Jurkat, Clone E6-1 (cell line): ENCODE measurements at places on chromosomes 12 and 14.

DNA sequence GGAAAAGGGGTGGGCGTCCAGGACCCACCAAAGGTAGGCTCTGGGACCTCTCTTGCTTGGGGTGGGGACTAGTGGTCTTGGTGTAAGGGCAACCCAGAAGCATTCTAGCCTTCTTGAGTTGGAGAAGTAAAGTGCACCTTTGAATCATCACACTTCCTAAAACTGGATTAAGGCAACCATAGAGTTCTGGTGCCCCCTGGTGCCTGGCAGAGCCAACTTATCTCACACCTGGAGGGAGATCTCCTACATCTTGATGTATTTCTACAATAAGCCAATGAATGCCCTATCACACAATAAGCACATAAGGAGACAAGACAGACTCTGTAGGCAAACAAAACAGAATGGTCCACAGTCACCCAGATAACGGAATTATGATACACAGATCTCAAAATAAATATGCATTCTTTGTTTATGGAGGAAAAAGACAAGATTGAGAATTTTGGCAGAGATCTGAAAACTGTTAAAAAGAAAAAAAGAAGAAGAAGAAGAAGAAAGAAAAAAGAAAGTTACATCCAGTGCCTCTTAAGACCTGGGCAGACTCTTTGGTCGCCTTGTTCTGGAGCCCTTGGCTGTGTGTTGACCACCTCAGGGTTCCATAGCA, 95.9 kb upstream of the PPP2R5C start:
- peak; percentile 62 for DNase-seq

DNA sequence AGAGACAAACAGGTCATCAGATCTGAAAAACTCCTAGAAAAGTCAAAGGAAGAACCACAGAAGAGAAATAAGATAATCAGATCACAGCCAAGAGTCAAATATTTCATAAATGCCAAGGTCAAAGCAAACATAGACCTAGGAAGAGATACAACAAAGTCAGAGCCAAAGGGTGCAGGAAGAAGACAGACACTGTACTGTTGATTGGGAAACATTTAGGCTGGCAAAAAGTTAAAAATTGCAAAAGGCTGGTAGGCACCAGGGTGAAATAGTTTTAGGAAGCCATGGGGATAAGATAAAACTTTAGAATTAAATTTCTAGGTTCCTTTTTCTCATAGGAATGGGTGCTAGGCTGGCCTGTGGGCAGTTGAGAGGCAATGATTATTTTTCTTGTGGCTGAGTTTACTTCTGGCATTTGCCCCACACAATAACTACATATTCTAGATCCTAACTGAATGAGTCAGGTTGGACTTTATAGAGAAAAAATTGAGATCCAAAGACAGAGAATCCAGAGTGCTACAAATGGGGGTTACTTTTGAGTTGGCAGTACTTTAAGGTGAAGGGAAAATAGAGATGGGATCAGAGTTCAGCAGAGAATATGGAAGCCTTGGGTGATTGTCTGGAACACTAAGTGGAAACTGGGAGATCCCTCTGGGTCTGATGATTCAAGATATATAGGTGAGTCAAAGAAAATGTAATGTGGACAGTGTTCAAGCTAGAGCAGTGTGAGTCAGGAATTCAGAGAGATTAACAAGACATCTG, 215.5 kb downstream of the C12orf50 start:
- DNase-seq = no peak

DNA sequence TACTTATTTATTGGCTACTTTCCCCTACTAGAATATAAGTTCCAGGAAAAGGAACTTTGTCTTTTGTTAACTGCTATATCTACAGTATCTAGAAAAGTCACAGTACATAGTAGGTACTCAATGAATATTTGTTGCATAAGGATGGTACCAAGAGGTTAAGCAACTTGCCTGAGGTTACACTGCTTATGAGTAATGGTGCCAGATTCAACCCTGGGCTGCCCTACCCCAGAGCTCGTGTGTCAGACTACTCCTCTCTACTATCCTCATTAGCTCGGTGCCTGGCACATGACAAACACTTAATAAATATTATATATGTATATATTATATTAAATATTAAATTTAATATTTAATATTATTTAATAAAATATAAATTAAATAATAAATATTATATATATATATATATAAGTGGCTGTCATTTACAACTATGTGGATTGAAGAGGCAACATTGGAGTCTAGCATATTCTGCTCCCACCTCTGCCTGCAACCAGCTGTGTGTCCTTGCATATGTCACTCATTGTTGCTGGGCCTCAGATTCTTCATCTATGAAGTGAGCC, 25.4 kb downstream of the UTP20 start:
- DNase-seq = no peak

DNA sequence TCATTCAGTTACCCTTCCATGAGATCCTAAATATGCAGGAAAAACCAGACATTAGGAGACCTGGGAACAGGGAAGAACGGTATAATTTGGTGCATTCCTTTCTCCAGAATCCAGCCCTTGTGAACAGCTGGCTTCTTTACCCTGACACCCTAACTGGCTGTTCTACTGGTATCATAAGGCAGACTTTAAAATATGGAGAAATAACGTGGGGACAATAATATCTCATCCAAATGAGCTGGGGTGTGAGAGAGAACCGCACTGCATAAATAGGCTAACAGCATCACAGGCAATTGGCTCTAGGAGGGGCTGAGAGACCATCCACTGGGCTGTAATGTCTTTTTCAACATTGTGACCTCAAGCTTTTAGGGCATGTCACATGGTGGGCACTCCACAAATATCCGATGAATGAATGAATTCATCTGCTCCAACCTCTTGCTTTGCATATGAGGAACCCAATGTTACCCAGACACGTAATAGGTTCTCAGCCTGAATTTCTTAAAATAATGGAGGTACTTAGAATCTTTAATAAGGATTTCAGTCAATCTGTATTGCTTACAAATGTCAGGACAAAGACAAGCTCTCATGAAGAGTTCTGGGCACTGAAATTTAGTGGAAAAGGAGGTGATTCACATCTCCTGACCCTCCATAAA, 157.9 kb downstream of the SAMD4A start:
- DNase-seq = no peak

DNA sequence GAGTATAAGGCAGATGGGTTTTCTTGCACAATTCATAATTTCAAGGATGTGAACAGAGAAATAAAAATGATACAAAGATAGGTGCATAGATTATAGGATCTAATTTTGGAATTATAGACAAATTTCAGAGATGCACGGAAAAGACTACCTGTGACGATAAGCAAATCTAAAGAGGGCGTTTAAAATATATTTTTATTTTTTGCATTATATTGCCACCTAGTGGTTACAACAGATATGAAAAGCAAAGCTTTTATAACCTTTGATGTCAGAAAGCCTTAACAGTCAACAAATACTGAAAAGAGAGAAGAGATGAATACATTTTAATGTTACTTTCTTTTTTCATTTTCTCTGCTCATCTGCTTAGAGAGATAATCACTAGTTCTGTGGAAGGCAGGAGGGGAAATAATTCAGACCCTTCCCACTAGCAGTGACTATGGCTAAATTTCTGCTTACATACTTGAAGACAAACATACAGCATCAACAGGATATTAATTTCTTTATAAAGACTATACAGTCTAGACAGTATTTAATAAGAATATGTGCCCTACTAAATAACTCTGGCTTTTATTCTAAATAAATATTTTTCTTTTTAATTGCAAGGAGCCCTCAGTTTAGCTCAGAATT, 46.3 kb downstream of the NTS start:
- peak; percentile 33 for DNase-seq

DNA sequence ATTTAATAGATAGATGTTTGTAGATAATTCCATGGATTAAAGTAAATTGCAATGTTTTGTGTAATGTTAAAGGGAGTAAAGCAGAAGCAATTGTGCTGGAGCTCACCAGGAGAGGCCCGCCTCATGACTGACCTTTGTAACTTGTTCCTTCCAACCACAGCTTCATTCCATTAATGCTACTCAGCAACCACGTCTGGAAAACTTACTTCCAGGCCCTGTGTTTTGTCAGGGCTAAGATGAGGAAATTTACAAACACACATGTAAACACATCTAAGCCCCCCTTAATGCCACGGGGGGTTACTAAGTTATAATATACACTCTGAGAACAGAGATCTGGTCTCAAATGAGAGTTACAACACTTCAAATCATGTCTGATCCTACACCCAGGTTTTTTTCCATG, 12.4 kb downstream of the LUM start:
- no peak for DNase-seq

DNA sequence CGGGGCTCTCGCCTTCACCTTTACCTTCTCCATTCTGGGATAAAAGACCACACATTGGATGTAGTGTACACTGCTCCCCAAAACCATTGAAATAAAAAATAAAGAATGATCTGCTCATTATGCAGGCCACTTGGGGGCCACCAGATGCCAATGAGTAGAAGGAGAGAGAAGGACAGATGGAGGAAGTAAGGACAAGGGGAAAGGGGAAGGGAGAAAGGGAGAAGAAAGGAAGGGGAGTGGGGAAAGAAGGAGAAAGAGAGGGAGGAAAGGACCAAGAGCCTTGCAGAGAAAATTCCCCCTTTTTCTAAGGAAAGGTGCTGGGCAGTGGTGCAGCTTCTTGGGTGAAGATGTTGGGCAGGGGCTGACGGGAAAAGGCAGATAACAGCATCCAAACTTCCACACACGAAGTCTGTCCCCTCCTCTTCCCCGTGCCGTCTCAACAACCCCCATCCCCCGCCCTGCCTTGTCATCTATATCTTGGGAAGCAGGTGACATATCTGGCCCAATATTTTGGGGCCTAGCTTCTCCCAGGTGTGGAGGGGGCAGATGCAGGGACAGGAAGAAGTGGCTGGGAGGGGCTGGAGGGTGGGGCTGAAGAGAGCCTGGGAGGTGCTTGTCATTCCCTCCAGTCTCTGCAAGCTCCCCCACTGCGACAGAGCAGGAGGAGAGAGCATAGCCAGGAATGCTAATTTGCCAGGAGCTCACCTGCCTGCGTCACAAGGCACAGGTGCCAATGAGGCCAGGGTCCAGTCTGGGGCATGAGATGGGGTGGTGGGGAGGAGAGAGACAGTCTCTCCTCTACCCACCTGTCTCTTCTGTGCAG, 107.5 kb downstream of the SINHCAF start:
- DNase-seq = no peak

DNA sequence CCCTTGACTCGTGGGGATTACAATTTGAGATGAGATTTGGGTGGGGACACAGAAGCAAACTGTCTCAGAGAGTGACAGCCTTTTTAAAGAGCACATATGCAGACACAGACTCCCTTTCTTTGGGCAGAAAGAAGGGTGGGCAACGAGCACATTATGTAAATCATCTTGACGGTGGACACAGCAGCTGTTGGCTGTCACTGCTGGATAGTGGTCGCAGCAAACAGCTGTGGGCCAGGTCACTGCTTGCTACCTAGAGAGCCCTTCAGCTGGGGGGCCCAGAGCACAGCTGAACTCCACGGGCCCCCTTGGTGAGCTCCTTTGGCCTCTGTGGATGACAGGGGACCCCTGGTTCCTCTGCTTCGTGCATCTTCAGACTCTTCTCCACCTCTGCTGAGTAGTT, 23.1 kb downstream of the PPP2R5C start:
- DNase-seq = no peak

DNA sequence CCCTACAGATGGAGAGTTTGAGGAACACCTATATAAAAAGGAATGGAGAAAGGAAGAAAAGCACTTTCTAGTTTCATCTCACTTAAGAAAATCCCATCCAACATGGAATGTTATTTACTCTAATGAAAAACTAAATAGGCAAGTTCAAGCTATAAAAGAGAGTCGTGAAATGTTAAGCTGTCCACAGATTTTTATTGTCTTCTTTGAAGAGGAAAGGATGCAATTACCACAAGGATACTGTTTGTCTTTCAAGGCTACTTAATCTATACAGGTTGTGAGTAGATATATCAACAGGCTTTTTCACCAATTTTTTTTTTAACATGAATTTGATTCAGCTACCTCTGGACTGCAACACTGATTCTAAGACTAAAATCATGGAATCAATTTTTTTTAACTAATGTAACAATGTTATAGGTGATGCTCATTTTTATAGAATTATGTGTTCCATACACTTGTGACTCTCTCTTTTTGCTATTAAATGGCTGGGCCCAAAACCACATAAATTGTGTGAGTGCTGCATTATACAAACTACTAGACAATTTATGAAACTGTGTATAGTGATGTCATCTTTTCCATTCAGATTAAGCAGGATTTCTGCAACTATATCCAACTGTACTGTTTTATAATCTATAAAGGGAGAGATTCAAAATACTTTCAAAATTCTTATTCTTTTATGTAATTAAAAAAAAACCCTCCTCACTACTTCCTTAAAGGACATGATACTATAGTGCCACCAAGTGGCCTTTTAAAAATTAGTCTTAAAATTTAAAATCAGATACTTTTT, 26.8 kb upstream of the BMAL2 start:
- peak; percentile 55 for DNase-seq

GRCh38 chr12:104975587-104976343, 10.4 kb upstream of the NOPCHAP1 start:
- DNase-seq = no peak

DNA sequence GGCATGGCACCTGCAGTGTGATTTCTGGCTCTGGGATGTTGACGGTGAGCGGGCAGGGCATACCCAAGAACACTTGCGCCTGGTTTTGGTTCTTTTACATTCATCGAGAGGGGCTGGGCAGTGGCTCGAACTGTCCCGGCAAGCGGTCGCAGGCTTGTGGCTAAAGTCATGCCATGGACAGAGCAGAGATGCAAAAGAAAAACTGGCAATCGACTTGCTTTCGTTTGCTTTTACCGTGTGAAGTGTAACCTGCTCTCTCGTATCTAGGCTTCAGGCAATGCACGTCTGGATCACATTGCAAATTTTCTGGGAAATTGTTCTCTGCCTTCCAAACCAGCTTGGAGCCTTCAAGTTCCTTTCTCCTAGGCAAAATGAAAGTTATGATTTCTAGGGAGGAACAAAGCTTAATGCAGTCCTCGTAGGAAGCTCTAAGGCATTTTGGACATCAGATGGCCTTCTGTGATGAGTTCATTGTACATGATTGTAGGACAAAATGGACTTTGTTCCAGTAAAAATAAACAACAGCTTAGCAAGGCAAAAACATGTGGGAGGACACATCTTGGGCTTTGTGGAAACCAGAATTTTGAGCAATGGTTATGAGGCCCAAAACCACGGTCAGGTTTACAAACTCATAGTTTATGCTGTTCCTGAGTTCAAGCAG, 18.3 kb downstream of the ADGRD1 start:
- DNase-seq = no peak

- DNase-seq = peak; percentile 49
These were observed 51.8 kb upstream of the FBRSL1 start for GRCh38 chr12:132437943-132438700.

GRCh38 chr12:47773858-47774580, 981 bp downstream of the SLC48A1 start:
- no peak for DNase-seq

GRCh38 chr12:80151131-80151530, 51.8 kb downstream of the OTOGL start:
- DNase-seq = no peak
